Vagina (tissue), 2 donors: ENCODE measurements at places on chromosomes 13 and 19. TPM values are rescaled to one million over a fixed set of nuclear protein-coding genes. Genes with fewer than 3 reads are reported as not detected.
A peak's percentile ranks its signal among the peaks of the same experiment; 100 is the strongest.

The TLE6 gene
- total RNA-seq, result 10.6 TPM

The C13orf42 gene
- not detected for total RNA-seq

The ZNF729 gene
- not detected for total RNA-seq

The TNFSF13B gene
- total RNA-seq, result not detected

DNA sequence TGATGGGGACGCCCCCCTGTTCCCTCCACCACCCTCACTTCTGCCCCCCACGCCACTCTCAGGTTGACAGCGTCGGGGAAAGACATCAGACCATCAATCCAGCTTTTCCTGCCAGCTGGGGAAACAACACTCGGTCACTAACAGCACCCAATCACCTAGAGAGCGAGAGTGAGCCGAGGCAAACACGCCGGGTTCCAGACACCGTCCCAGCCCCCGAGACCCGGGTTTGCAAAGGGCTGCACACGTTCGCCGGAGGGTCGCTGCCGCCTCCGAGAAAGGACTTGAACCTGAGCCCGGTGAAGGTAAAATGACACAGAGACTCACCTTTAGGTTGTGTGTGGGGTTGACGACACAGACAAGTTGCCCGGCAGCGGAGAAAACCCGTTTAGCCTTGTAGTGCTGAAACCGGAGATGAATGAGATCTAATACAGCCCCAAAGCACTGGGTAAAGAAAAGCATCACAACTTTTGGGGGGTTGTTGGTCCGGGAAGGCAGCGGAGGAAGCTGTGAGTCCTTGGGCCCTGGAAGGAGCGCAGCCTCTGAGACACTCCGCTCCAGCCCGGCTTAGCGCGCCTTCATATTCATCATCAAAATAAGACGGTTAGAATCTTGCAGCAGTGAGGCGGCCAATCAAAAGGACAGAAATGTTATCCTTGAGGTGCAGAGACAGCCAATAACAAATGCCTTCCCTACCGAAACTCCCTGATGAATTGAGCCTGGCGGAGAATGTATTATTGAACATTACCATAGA, at the start of gene SIAH3:
Gene SIAH3, minus strand, starts transcription at position 583 of the 751 bp plus-strand sequence. Its CDS starts 124 bp downstream, at position 459.
- H3K4me3 ChIP-seq, result peak within 1 kb of the TSS; percentile 30
- peaks cover 15% of the 10 kb centered on the region for H3K4me1 ChIP-seq
- H3K27me3 ChIP-seq, result no peaks in the 10 kb centered on the region
- no peak for DNase-seq
- H3K27ac ChIP-seq, result no peak within 1 kb of the TSS
- no peaks in the 10 kb centered on the region for H3K36me3 ChIP-seq

DNA sequence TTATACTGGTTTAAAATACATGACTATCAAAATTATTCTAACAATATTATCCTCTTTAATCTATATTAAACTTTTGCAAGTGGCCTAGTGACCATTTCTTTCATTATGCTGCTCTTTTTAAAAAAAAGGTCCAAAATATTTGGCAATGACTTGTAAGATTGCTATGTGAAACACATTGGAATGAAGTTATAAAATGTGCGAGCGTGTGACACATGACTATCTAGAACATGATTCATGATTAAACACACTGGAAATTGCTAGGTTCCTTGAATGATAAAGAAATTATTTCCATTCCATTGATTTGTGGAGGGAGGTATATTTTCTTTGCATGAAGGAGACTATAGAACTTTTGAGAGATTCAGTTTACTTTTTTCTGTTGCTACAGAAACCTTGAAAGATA, 739.1 kb downstream of the DIAPH3 start:
- H3K4me3 ChIP-seq, result no peak overlapping the region
- DNase-seq, result no peak
- H3K27ac ChIP-seq, result no peak overlapping the region
- no peaks in the 10 kb centered on the region for H3K36me3 ChIP-seq
- no peaks in the 10 kb centered on the region for H3K4me1 ChIP-seq

DNA sequence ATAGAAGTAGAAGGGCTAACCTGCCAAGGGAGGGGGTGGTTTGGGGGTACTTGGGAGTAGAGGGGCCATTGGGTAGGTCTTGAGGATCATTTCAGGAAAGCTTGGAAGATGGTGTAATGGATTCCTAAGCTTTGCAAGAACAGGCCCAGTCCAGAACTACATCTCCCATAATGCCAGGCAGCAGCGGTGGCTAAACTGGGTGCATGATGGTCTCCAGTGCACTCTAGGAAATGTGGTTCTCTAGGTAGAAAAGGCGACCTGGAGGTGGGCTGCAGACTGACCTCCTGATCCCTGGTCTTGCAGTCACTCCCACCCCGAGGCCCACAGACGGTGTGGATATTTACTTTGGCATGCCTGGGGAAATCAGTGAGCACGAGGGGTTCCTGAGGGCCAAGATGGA, 3.8 kb downstream of the APLP1 start:
- H3K27ac ChIP-seq, result no peak overlapping the region
- no peaks in the 10 kb centered on the region for H3K27me3 ChIP-seq
- peaks cover 18% of the 10 kb centered on the region for H3K4me1 ChIP-seq
- DNase-seq, result no peak

DNA sequence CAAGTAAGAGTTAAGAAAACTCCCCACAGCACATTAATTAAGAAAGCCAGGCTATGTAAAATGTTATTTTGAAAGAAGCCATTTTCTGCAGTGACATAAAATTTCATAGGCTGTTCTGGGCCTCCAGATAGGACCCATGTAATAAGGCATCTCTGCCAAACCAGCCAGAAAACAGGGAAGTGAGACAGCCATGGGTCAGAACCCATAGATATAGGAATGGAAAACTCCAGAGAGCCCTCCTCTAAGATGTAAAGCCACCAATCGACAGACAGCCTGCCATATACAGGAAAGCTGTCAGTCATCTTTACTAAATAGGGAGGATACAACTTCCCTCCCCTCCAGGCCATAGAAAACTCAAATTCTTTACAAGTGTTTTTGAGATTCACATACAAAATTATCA, 493.3 kb downstream of the COG6 start:
- peaks cover 19% of the 10 kb centered on the region for H3K4me1 ChIP-seq
- H3K36me3 ChIP-seq, result no peaks in the 10 kb centered on the region
- H3K27me3 ChIP-seq, result no peaks in the 10 kb centered on the region

- peaks cover 8% of the 10 kb centered on the region for H3K4me1 ChIP-seq
- H3K36me3 ChIP-seq, result no peaks in the 10 kb centered on the region
- H3K27me3 ChIP-seq, result no peaks in the 10 kb centered on the region
- no peak overlapping the region for H3K4me3 ChIP-seq
- no peak for DNase-seq
- no peak overlapping the region for H3K27ac ChIP-seq
These were observed 53.6 kb downstream of the DGKH start for GRCh38 chr13:42101821-42102585.
